ENCODE measurements at places on chromosomes 2 and 18.

GRCh38 chr2:1740716-1741589, 3.4 kb downstream of the PXDN start:
- no peak for DNase-seq

DNA sequence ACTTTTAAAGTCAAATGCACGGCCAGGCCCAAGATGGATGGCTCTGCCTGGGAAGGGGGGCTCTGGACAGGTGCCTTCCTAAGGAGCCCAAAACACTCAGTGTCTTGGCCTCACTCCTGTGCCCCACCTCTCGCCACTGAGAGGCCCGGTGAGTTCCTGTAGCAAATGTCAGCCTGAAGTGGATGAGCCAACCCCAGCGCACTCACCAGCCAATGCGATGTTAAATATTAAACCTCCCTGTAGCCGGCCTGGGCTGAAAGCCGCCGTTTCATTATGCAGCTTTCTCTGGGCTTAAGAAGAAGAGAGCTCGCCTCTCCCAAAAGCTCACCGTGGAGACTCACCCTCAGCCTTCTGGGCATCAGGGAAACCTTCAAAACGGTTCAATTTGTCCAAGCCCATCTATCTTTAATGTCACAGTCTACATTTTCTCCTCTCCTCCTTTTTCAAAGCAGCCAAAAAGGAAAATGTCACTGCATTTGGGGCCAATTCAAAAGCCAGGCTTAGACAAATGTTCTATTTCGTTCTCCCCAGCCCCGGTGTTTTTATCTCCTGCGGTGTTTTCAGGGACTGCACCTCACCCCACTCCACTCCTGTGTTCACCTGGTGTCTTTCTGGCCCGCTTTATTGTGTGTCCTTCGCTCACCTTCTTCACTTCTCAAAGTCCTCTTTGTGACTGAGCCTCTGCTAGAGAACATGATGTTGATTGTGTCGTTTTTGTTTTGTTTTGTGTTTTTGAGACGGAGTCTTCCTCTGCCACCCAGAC, 124.0 kb downstream of the NRP2 start:
- no peak for DNase-seq

- DNase-seq: no peak
Measured at GRCh38 chr2:72983500-72984161, 66.3 kb downstream of the EMX1 start.

- DNase-seq: no peak
Measured at GRCh38 chr18:31269566-31269965, 48.4 kb upstream of the DSG1 start.

DNA sequence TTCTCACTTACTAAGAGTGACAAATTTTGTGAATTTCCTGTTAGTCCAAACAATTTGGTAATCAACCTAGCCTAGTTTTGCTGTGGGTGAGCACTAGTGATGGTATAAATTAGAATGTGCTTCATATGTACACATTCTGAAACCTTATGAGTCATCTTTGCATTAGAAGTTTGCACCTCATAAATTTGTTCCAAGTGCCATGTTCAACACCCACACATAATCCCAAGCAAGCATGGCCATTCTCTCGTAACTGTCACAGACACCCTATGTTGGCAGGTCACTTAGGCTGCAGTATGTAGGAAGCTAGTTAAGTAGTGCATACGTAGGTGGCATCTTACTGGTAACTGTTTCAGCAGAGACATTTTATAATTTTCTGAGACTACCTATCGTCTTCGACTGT, 46.9 kb downstream of the NAB1 start:
- no peak for DNase-seq

GRCh38 chr2:234464291-234464645, 32.6 kb downstream of the ARL4C start:
- no peak for DNase-seq

- DNase-seq: no peak
Measured at GRCh38 chr2:59658906-59659635, 894.4 kb downstream of the BCL11A start.

- no peak for DNase-seq
Measured at GRCh38 chr2:86360776-86361175, 23.4 kb upstream of the REEP1 start.

GRCh38 chr18:457140-457519, 43.4 kb downstream of the COLEC12 start:
- no peak for DNase-seq
